KG1 (cell line): ENCODE measurements at places on chromosomes 5 and 9.

DNA sequence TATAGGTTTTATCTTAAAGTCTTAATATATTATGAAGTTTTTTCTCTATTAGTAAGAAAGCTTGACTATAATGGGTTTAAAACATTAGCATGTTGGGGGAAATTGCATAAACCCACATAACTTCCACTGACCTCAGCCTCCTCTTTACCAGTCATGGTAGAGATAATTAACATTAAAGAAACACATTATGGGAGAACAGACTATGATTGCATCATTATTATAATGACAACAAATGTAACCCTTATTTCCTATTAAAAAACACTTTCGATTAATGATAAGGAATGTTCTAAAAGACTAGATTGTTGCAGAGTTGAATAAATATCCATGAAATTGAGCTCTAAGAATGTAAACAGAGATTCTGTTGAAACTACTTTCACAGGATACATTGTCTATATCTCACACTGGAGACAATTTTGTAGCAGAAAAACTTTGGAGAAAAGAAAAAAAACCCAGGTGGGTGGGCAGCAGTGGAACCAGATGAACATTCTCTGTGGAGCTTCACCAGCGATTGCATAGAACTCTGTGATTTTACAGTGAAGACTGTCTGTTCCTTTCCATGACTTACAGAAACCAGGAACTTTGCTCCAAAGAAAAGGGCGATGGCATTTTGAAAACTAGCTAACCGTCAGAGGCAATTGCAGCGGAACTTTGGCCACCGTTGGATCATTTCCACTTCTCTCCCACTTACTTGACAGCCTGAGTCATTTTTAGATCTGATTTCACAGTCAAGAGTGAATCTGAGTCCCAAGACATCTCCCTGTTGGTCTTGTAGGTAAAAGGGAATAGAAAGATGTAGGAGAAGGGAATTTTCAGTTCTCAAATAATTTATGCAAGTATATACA is 21.0 kb upstream of the ERAP2 start:
- no peak for DNase-seq

DNA sequence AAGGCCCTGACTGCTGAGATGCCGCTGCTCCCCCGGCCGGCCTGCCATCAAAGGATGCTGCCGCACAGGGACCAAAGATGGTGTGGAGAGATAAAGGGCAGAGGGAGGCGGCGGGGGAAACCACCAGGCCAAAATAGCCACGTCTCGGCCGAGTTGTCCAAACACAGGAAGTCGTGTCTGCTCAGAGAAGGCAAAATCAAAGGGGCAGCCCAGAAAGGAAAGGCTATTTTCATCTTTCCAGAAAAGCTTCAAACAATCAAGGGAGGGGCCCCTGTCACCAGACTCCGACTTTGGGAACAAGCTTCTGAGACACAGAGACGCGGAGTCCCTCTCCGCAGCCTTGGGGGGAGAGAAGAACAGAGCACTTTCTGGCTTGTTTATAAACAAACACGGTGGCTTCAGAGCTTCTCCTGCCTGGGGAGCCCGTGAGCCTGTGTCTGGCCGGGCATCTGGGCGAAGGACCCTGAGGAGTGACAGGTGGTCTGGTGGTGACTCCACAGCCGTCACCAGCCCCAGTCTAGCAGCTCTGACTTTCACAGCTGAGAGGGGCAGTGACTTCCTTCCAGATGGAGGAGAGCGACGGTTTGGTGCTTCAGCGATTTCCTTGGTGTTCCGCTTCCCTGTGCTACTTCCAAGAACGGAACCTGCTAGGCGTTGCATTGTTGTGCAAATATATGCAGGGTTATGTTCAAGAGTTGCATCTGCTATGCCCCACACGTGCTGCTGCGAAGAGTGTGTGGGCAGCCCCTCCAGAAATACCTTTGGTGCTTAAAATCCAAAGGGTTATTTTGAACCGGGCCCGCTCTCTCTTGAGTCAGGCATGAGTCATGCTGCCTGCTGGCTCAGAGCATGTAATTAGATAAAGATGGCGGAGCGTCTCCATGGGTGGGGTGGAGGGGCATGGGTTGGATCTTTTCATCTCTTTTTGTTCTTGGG is 24.0 kb downstream of the ADAMTSL2 start:
- DNase-seq, result no peak

- no peak for DNase-seq
Observed at GRCh38 chr5:608429-609370, 3.4 kb upstream of the CEP72 start.

DNA sequence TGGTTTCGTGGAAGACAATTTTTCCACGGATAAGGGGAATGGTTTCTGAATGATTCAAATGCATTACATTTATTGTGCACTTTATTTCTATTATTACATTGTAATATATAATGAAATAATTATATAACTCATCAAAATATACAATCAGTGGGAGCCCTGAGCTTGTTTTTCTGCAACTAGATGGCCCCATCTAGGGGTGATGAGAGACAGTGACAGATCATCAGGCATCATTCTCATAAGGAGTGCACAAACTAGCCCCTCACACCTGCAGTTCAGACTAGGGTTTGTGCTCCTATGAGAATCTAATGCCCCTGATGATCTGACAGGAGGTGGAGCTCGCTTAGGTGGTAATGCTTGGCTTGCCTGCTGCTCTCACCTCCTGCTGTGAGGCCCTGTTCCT is 6.4 kb downstream of the ISCA1 start:
- no peak for DNase-seq

DNA sequence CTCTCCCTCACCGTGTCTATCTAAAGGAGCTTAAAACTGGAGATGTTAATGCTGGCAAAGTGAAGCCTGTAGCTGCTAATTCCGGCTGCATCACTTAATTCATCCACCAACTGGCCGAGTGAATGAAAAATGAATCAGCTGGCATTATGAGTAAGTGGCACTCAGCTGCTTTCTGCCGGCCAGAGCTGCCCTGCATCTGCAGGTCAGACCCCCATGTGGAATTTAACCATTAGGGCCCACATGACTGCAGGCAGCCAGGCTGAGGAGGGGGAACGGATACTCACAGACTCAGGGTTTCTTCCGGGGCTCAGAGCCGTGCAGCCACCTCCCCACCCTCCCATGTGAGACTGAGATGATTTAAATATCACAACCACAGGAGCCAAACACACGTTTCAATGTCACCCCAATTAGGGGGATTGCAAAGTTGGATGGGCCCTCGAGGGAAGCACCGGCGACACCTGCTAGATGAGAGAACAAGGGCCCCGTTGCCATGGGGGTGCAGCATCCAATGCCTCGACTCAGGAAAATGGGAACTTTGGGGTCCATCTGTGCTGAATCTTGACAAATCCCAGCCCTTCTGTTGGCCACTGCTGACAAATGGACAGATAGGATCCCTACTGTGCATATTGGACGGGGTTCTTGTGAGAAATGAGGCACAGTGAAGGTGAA is 115.6 kb upstream of the ALDH1B1 start:
- DNase-seq, result no peak

- no peak for DNase-seq
Observed at GRCh38 chr5:119019501-119019900, 31.2 kb upstream of the DTWD2 start.
